NCI-H446 treated with DMSO at 0.1 percent for 48 hours (cell line): ENCODE measurements at places on chromosomes 5 and 9.

GRCh38 chr9:115498303-115498702 is 380.3 kb upstream of the TNC start:
- DNase-seq = no peak

- DNase-seq = no peak
These were observed 253.1 kb downstream of the NPR3 start for GRCh38 chr5:32964261-32964660.

GRCh38 chr5:132090107-132090506 is 16.5 kb downstream of the CSF2 start:
- DNase-seq = peak; percentile 88

GRCh38 chr5:35502206-35502605 is 115.5 kb upstream of the SPEF2 start:
- DNase-seq = no peak
